Smooth muscle cell of trachea (primary cell): ENCODE measurements at places on chromosomes 12 and 14. TPM values are rescaled to one million over a fixed set of nuclear protein-coding genes. Genes with fewer than 3 reads are reported as not detected.

The EID3 gene
- total RNA-seq: 19.2 and 24.4 TPM in 2 replicates

The USP44 gene
- 10.2 and 18.7 TPM in 2 replicates for total RNA-seq

The SLC8A3 gene
- total RNA-seq: under 0.01 and 0.33 TPM in 2 replicates

The EIF2B1 gene
- total RNA-seq: 59.0 and 75.6 TPM in 2 replicates

The CMA1 gene
- not detected in 2 replicates for total RNA-seq

The KRT3 gene
- total RNA-seq: not detected in 2 replicates

The CRADD gene
- 16.0 and 19.1 TPM in 2 replicates for total RNA-seq

The STXBP6 gene
- total RNA-seq: 6.1 and 9.6 TPM in 2 replicates

The FUT8 gene
- 127 and 172 TPM in 2 replicates for total RNA-seq

The SART3 gene
- total RNA-seq: 55.6 and 65.5 TPM in 2 replicates

The OR6C2 gene
- not detected in 2 replicates for total RNA-seq

The GPR65 gene
- under 0.01 TPM in 1 of 2 replicates, not detected in the other for total RNA-seq

The MIP gene
- not detected in 2 replicates for total RNA-seq

The PPP1R36 gene
- total RNA-seq: 1.2 TPM in 1 of 2 replicates, not detected in the other

The SLC22A17 gene
- 7.4 and 28.0 TPM in 2 replicates for total RNA-seq
